ENCODE measurements at places on chromosomes 7 and 10.

GRCh38 chr10:121169406-121169805 lies 318.2 kb downstream of the WDR11 start:
- no peak for DNase-seq

GRCh38 chr7:39404907-39405306 lies 161.3 kb upstream of the YAE1 start:
- DNase-seq = no peak

- no peak for DNase-seq
Measured at GRCh38 chr10:21720090-21720489, 186.1 kb downstream of the MLLT10 start.

- DNase-seq = no peak
Measured at GRCh38 chr7:69692611-69693010, 94.3 kb downstream of the AUTS2 start.

GRCh38 chr7:24406789-24407299 lies 122.9 kb downstream of the NPY start:
- no peak for DNase-seq

- no peak for DNase-seq
Measured at GRCh38 chr7:127713758-127714157, 61.8 kb downstream of the SND1 start.

DNA sequence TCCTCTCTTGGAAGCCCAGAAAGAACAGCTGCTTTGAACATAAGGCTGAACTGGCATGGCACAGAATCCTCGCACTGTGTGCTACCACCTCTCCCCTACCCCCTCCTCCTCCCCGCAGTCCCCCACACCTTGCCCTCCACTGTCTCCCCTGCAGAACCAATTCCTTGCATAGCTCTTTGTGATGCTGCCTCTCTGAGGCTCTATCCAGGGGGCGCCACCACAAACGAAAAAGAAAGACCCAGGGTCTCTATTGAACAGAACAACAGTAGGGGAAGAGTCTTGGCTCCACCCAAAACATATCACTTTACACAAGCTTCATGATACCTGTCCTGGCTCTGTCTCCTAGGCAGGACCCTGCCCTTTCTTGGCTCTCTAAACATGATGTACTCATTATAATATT lies 26.2 kb upstream of the EBLN1 start:
- no peak for DNase-seq

DNA sequence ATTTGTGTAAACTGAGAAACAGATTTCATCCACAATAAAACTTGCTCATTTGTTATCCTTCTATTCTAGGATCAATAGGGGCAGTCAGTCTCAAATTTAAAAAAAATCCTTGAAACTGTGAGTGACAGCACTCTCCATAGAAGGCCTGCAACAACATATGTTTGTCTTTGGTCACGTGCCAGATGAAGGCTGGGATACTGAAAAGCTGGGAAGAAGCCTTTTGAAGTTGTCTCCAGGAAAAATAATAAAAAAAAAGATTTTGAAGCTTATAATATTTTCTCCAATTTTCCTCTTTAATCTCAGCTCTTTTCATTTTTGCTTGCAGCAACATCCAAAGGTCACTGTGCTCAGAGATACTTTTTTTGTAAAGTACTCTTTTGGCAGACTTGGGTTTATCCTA lies 128.6 kb upstream of the SLC26A5 start:
- no peak for DNase-seq

DNA sequence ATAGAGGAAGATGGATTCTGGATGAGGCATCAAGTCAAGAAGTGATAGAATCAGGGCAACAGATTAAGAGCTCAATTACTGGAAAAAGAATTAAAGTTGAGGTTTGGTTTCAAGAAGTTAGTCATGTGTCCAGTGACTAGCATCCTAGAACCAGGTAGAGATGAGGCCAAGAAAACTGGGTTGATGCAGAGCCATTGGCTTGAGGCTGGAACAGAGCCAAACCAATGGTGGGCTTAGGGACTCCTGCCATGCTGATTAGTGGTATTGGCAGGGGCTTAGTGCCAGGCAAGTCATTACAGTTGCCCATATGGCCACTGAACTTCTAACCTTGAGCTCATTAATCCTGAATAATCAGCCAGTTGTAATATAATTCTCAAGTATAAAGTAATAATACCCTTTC lies 18.5 kb downstream of the ZNF277 start:
- no peak for DNase-seq

DNA sequence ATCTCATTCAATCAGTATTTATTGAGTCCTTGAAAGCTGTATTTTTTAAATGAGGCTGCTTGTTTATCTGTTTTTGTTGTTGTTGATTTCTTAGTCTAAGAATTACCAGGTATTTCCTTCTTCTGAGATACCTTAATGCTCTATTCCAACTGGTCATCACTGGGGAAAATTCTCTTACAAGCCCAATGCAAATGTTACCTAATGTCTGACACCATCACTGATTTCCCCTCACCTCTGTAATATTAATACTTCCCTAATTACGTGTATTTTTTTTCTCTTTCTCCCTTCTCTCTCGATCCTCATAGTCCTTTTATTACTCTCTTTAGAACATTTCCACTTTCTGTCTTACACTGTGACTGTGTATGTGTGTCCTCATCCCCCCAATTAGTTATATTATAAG lies 13.9 kb downstream of the HDAC9 start:
- no peak for DNase-seq

DNA sequence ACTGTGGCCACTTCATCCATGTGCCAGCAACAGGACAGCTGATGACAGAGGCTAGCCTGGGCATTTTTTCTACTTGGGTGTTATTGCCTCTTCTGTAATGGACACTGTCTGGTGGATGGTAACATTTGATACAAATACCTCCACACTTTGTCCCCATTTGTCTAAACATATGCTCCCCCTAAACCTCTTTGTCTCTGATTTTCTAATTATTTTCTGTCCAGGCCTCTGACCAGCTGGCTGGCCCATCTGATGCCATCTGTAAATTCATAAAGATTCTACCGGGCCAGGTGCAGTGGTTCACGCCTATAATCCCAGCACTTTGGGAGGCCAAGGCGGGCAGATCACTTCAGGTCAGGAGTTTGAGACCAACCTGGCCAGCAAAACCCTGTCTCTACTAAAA lies 84.7 kb upstream of the IFRD1 start:
- DNase-seq = no peak

GRCh38 chr7:111198255-111198654 lies 107.3 kb downstream of the LRRN3 start:
- DNase-seq = peak; percentile 92

GRCh38 chr7:156101355-156101754 lies 289.1 kb upstream of the SHH start:
- DNase-seq = no peak

- no peak for DNase-seq
Measured at GRCh38 chr7:17816903-17817302, 123.4 kb downstream of the SNX13 start.

DNA sequence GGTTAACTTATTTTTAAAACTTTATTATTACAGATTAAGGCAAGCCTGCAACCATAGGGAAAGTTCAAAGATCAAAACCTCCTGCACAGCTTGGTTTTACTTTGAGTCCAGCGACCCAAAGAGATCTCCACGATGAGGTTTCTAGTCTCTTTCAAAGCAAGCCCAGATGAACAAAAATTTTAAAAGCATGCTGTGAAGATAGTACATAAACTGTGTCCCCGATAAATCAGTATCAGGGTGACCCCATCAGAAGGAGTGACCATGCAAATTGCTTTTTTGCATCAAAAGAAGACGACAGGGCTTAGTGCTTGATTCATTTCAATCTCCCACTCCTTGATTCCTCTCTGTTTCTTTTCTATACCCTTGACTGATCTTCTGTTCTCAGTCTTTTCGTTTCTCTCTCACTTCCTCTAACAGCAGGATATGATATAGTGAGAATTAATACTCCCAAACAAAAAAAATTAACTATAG lies 16.0 kb upstream of the DNTT start:
- no peak for DNase-seq

GRCh38 chr10:104043185-104043830 lies 42.4 kb downstream of the COL17A1 start:
- no peak for DNase-seq

GRCh38 chr7:1638215-1638661 lies 31.8 kb upstream of the ELFN1 start:
- DNase-seq = no peak

DNA sequence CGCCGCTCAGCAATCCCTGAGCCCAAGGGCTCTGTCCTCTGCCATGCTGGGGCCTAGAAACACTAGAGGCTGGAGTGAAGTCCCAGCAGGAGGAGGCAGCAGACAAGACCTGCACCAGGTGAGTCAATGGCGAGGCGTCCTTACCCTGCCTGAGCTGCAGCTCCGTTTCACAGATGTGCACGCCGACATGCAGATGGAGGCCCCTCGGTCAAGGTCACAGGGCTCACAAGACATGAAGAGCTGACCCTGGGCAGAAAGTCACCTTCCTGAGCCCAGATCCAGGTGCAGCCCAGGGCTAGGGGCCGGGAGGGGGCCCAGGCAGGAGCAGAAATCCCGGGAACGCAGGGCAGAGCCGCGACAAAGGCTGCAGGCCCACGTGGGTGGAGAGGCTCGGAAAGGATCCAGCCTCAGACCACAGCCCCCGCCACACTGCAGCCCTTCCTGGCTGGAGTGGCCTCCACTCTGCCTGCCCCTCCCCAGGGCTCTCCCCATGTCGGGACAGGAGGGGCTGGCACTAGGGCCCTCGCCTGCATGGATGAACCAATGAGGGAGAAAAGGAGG lies 23.8 kb downstream of the PDGFA start:
- no peak for DNase-seq

GRCh38 chr10:25852364-25852941 lies 81.6 kb upstream of the MYO3A start:
- DNase-seq = no peak

GRCh38 chr10:29271877-29272276 lies 17.0 kb upstream of the LYZL1 start:
- DNase-seq = no peak

GRCh38 chr10:96470116-96470743 lies 43.5 kb downstream of the TLL2 start:
- DNase-seq = peak; percentile 35

DNA sequence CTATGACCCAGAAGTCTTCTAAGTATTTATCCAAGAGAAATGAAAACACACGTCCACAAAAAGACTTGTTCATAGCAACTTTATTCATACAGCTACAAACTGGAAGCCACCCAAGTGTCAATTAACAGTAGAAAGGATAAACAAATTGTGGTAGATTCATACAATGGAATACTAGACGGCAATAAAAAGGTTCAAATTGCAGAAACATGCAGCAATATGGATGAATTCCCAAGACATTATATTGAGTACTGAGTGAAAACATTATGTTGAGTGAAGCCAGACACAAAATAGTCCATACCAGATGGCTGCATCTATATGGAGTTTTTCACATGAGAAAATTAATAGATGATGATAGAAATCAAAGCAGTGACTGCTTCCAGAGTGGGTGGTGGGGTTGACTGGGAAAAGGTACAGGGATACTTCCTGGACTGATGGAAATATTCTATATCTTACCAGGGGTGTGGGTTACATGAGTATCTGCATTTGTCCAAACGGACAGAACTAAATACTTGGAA lies 292.0 kb downstream of the FGFR2 start:
- DNase-seq = no peak

- DNase-seq = no peak
Measured at GRCh38 chr10:49572594-49573114, 33.7 kb upstream of the ERCC6 start.

DNA sequence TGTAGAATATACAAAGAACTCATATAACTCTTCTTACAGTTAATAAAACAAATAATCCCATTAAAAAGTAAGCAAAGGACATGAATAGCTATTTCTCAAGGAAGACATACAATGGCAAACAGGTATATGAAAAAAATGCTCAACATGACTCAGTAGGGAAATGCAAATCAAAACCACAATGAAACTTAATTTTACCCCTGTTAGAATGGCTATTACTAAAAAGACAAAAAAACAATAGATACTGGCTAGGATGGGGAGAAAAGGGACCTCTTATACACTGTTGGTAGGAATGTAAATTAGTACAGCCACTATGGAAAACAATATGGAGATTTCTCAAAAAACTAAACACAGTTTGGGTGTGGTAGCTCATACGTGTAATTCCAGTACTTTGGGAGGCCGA lies 37.8 kb downstream of the HERPUD2 start:
- no peak for DNase-seq

GRCh38 chr10:128914681-128915080 lies 552.4 kb upstream of the MGMT start:
- no peak for DNase-seq

DNA sequence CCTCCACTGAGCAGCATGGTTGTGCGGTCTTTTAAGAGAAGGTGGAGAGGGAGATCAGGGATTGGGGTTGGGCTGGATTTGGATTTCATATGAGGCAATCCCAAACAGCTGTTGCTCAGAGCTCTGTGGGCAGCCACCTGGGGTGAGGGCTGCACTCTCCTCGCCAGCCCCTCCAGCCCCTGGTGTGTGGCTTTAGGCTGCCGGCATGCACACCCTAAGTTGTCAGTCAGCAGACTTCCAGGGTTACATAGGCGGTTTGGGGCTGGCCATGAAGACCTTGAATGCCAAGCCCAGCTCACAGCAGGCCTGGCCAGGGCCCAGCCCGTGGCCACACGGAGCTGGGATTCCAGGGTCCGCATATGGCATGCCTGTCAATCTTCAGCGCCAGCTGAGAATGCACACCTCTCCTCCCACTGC lies 54.8 kb downstream of the ZMIZ1 start:
- DNase-seq = no peak

DNA sequence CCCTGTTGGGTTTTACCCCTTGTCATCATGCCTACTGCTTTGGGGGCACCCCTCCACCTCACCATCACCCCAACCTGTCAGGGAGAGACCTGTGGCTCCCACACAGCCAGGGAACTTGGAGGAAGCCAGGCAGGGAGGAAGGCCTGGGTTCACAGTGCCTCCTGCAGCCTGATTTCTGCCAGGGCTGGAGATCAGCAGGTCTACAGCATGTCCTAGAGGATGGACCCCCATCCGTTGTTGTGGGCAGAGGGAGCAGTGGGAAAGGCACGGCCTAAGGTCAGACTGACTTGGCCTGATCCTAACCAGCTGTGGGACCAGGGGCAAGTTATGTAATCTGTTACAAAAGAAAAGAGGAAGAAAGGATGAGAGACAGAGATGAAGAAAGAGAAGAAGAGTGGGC lies 28.2 kb downstream of the ZCCHC24 start:
- DNase-seq = no peak

- no peak for DNase-seq
Measured at GRCh38 chr7:11858026-11858425, 26.0 kb upstream of the THSD7A start.

Measured in fibroblast of pulmonary artery (primary cell).